MCF 10A (cell line): ENCODE measurements at places on chromosomes 6 and 20.
A peak's percentile ranks its signal among the peaks of the same experiment; 100 is the strongest.

GRCh38 chr20:31607640-31608250, 2.7 kb downstream of the ID1 start:
- H3K27me3 ChIP-seq = no peaks in the 10 kb centered on the region
- peak; percentile 49 for DNase-seq

- no peak overlapping the region for H3K27ac ChIP-seq
- H3K4me3 ChIP-seq = no peak overlapping the region
- H3K4me1 ChIP-seq = peaks cover 25% of the 10 kb centered on the region
- H3K27me3 ChIP-seq = no peaks in the 10 kb centered on the region
Observed at GRCh38 chr6:63744810-63745209, 109.2 kb downstream of the PHF3 start.

DNA sequence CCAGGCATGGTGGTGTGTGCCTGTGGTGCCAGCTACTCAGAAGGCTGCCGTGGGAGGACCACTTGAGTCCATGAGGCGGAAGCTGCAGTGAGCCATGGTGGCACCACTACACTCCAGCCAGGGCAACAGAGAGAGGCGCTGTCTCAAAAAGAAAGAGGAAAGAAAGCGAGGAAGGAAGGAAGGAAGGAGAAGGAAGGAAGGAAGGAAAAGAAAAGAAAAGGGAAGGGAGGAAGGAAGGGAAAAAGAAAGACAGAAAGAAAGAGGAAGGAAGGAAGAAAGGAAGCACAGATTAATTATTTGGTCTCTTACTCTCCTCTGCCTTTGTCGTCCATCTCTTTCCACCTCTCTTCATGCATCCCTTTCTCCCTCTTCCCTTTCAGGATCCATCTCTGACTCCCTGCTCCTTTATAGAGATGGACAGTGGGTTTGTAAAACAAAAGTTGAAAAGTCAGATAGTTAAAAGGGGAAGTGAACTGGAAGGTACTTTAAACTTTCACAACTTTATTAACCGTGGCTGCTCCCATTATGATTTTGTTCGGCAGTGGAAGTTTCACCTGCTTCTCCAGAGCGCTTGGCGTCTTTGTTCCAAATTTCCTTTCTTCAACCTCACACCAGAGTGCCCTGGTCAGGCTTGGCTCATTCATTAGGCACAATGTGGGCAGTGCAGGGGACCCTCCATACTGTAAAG, 1.5 kb downstream of the HLA-DQA1 start:
- H3K36me3 ChIP-seq = no peaks in the 10 kb centered on the region
- H3K4me3 ChIP-seq = no peak overlapping the region
- no peak for DNase-seq
- H3K27me3 ChIP-seq = peaks cover 97% of the 10 kb centered on the region
- H3K27ac ChIP-seq = no peak overlapping the region

DNA sequence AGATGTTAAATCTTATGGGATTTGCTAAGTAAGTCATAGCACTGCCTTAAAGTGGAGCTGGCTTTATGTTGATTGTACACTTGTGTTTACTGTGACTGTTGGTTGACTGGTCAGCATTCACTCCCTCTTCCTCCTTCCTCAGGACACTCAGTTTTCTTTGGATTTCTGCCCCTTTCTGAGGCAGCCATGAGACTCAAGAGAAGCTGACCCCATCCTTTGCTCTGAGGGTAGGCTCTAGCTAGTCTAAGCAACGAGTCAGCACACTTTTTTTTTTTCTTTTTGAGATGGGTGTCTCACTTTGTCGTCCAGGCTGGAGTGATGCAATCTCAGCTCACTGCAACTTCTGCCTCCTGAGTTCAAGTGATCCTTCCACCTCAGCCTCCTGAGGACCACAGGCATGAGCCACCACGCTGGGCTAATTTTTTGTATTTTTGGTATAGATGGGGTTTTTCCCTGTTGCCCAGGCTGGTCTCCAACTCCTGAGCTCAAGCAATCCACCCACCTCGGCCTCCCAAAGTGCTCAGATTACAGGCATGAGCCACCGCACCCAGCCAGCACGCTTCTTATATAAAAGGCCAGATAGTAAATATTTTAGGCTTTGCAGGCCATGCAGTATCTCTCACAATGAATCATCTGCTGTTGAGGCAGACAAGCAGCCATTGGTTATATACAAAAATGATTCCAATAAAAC, 191.4 kb downstream of the NFATC2 start:
- DNase-seq = peak; percentile 70
- H3K4me1 ChIP-seq = peaks cover 3% of the 10 kb centered on the region
- no peaks in the 10 kb centered on the region for H3K27me3 ChIP-seq
- no peak overlapping the region for H3K4me3 ChIP-seq
- H3K36me3 ChIP-seq = no peaks in the 10 kb centered on the region
- H3K27ac ChIP-seq = no peak overlapping the region

GRCh38 chr6:42104095-42104803, 38.2 kb downstream of the C6orf132 start:
- DNase-seq = no peak
- H3K27me3 ChIP-seq = no peaks in the 10 kb centered on the region
- H3K36me3 ChIP-seq = peaks cover 22% of the 10 kb centered on the region
- peaks cover 17% of the 10 kb centered on the region for H3K4me1 ChIP-seq
- no peak overlapping the region for H3K4me3 ChIP-seq

DNA sequence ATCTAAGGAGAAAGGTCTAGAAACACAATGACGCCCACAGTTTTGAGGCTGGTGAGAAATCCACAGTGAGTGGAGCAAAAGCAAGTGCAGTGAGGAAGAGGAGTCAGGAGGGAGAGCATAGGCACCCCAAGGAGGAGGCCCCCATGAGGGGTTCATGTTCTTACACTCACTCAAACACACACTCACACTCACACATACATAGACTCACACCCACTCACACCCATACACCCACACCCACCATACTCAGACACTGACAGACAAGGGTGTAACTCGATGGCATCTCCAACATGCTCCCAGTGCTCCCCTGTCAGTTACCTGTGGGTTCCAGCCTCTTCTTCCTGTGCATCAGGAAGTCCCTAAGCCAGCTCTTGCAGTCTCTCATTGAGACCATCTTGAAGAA, 3.8 kb downstream of the ULBP3 start:
- H3K36me3 ChIP-seq = peaks cover 22% of the 10 kb centered on the region
- no peak for DNase-seq
- no peaks in the 10 kb centered on the region for H3K27me3 ChIP-seq
- H3K4me1 ChIP-seq = peaks cover 2% of the 10 kb centered on the region

- DNase-seq = no peak
- no peaks in the 10 kb centered on the region for H3K36me3 ChIP-seq
- H3K4me3 ChIP-seq = no peak overlapping the region
- no peak overlapping the region for H3K27ac ChIP-seq
- H3K4me1 ChIP-seq = peaks cover 15% of the 10 kb centered on the region
- no peaks in the 10 kb centered on the region for H3K27me3 ChIP-seq
Observed at GRCh38 chr6:154479771-154480639, 30.5 kb downstream of the CNKSR3 start.

- no peak overlapping the region for H3K4me3 ChIP-seq
- no peaks in the 10 kb centered on the region for H3K27me3 ChIP-seq
- peaks cover 6% of the 10 kb centered on the region for H3K36me3 ChIP-seq
- H3K27ac ChIP-seq = no peak overlapping the region
- H3K4me1 ChIP-seq = no peaks in the 10 kb centered on the region
Observed at GRCh38 chr6:118198746-118199145, 291.7 kb downstream of the SLC35F1 start.

DNA sequence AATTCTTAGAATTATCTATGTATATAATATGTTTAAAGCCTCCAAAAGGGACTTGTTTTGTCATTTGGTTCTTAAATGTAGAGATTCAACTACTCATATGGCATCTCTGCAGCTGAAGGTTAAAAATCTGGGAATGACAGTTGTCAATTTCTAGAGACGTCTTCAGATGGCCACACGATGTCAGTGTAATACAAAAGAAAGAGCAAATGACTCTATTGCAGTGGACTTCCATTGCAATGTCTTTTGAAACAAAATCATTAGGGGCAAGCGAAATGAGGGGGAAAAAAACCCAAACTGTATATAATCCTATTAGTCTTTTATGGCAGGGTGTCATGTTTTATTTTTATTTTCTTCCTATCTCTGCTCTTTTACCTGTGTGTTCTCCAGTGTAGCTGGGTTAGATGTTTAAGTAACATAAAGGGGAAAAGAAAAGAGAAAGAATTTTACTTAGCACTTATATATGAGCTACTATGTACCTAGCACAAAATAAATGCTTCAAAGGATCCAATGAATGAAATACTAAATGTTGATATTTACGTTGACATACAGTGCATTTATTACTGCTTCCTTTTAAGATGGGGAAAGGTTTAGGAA, 26.2 kb downstream of the CCN2 start:
- H3K27ac ChIP-seq = no peak overlapping the region
- no peak overlapping the region for H3K4me3 ChIP-seq
- H3K27me3 ChIP-seq = no peaks in the 10 kb centered on the region
- DNase-seq = peak; percentile 61
- H3K36me3 ChIP-seq = no peaks in the 10 kb centered on the region

DNA sequence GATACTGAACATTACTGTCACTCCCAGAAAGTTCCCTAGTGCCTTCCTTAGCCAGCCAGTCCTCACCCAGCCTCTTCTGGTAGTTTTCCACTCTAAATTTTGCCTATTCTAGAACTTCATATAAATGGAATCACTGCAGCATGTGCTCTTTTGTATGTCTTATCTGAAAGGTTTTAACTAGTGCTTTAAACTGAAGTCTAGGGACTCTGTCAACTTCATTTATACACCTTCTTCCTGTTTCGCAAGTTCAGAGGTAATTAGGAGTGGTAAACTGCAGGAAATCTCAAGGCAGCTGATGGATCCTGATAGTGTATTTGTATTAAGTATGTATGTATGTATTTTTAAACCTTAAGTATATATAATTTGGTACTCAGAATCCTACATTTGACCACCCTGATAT, 94.3 kb downstream of the TCP11 start:
- H3K4me3 ChIP-seq = no peak overlapping the region
- peak; percentile 26 for DNase-seq
- H3K36me3 ChIP-seq = peaks cover 11% of the 10 kb centered on the region
- H3K27me3 ChIP-seq = no peaks in the 10 kb centered on the region
- H3K27ac ChIP-seq = no peak overlapping the region

DNA sequence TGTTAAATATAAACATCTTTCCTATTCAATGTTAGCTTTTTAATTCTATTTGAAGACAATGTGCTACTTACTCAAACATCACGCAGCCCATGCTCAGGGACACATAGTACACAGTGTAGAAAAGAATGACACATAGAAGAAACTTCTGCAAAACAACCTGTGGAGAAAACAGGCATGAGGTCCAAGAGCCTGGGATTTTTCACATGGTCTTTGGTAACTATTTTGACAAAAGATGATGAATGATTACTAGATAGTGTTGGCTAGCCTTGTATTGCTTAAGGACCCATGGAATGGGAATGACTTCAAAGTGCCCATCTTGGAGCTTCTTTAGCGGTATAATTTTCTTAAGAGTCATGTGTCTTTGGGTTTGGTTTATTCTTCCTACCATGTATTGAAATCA, 15.4 kb downstream of the TMEM244 start:
- no peak for DNase-seq
- H3K36me3 ChIP-seq = no peaks in the 10 kb centered on the region
- peaks cover 20% of the 10 kb centered on the region for H3K4me1 ChIP-seq
- H3K4me3 ChIP-seq = no peak overlapping the region

GRCh38 chr20:61941721-61942405, 123.8 kb downstream of the TAF4 start:
- no peaks in the 10 kb centered on the region for H3K36me3 ChIP-seq
- no peak overlapping the region for H3K4me3 ChIP-seq
- H3K27me3 ChIP-seq = no peaks in the 10 kb centered on the region
- no peak overlapping the region for H3K27ac ChIP-seq

- H3K27me3 ChIP-seq = no peaks in the 10 kb centered on the region
- no peak overlapping the region for H3K4me3 ChIP-seq
- H3K36me3 ChIP-seq = peaks cover 64% of the 10 kb centered on the region
- no peak for DNase-seq
- no peaks in the 10 kb centered on the region for H3K4me1 ChIP-seq
- H3K27ac ChIP-seq = no peak overlapping the region
Observed at GRCh38 chr6:105282631-105283585, 103.1 kb upstream of the POPDC3 start.

GRCh38 chr6:16514249-16514648, 247.0 kb downstream of the ATXN1 start:
- no peaks in the 10 kb centered on the region for H3K27me3 ChIP-seq
- peaks cover 10% of the 10 kb centered on the region for H3K4me1 ChIP-seq
- no peaks in the 10 kb centered on the region for H3K36me3 ChIP-seq
- no peak overlapping the region for H3K4me3 ChIP-seq

DNA sequence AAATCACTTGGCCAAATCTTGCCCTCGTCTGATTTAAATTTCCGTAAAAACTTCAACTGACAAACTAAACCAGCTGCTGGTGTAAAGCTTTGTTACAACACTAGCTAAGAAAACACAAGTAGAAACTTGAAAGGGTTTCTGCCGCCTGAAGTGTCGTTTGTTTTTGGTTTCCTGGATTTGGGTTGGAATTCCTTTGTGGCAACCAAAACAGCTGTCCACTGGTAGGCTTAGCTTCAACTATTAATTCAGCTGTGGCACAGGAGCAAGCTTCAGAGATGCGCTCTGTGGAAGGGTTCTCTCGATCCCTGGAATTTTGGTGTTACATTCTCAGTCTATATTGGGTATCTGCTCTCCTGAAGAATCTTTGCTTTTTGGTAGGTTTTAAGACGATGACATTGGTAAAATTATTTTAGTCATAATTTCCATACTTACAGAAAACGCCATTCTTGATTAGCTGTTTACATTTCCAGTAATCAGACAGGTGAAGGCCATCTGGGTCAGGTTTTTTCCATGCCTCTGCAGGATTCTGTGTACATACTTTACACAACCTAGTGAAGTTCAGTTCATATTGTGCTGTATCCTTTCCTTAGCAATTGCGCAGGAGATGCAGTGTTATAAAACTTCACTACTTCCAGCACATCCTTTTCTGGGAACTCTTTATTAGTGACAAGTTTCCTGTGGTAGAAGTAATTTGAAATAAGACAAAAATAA, 29.9 kb upstream of the SAMD3 start:
- no peak overlapping the region for H3K27ac ChIP-seq
- H3K36me3 ChIP-seq = no peaks in the 10 kb centered on the region
- DNase-seq = no peak
- H3K27me3 ChIP-seq = no peaks in the 10 kb centered on the region

- H3K27me3 ChIP-seq = no peaks in the 10 kb centered on the region
- no peak for DNase-seq
- H3K27ac ChIP-seq = no peak overlapping the region
- peaks cover 10% of the 10 kb centered on the region for H3K4me1 ChIP-seq
Observed at GRCh38 chr20:36866164-36866563, 9.8 kb upstream of the TLDC2 start.

DNA sequence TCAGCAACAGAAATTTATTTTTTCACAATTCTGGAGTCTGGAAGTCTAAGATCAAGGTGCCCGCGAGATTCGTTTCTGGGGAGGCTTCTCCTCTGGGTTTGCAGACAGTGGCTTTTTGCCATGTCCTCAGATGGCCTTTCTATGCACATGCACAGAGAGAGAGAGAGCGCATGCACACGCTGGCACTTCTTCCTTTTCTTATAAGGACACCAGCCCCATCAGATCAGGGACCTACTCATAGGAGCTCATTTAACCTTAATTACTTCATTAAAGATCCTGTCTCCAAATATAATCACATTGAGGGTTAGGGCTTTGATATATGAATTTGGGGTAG, 260.7 kb upstream of the PLCB4 start:
- no peaks in the 10 kb centered on the region for H3K27me3 ChIP-seq
- H3K4me1 ChIP-seq = no peaks in the 10 kb centered on the region
- H3K27ac ChIP-seq = no peak overlapping the region
- no peak overlapping the region for H3K4me3 ChIP-seq

GRCh38 chr6:128601060-128601459, 80.7 kb upstream of the PTPRK start:
- peaks cover 49% of the 10 kb centered on the region for H3K4me1 ChIP-seq
- peak overlapping the region; percentile 44 for H3K27ac ChIP-seq
- no peaks in the 10 kb centered on the region for H3K27me3 ChIP-seq
- no peak overlapping the region for H3K4me3 ChIP-seq
- H3K36me3 ChIP-seq = no peaks in the 10 kb centered on the region

GRCh38 chr6:39312912-39313525, 1.2 kb downstream of the KCNK17 start:
- peaks cover 14% of the 10 kb centered on the region for H3K27me3 ChIP-seq
- DNase-seq = no peak
- H3K4me3 ChIP-seq = no peak overlapping the region
- H3K4me1 ChIP-seq = no peaks in the 10 kb centered on the region
- no peaks in the 10 kb centered on the region for H3K36me3 ChIP-seq
